H9 (cell line): ENCODE measurements at places on chromosomes 16 and 17. TPM values are rescaled to one million over a fixed set of nuclear protein-coding genes. Genes with fewer than 3 reads are reported as not detected.

GRCh38 chr17:7233701-7234082 lies 625 bp downstream of the DVL2 start:
- no peak overlapping the region for H3K27ac ChIP-seq
- no peaks in the 10 kb centered on the region for H3K4me1 ChIP-seq
- no peaks in the 10 kb centered on the region for H3K27me3 ChIP-seq
- H3K36me3 ChIP-seq = peaks cover 68% of the 10 kb centered on the region
- peak overlapping the region; percentile 94 for H3K4me3 ChIP-seq
- no peak for DNase-seq

Gene RBL2
- total RNA-seq = 17.0 and 17.3 TPM in 2 replicates

Gene TSNAXIP1
- 1.1 and 1.3 TPM in 2 replicates for total RNA-seq

DNA sequence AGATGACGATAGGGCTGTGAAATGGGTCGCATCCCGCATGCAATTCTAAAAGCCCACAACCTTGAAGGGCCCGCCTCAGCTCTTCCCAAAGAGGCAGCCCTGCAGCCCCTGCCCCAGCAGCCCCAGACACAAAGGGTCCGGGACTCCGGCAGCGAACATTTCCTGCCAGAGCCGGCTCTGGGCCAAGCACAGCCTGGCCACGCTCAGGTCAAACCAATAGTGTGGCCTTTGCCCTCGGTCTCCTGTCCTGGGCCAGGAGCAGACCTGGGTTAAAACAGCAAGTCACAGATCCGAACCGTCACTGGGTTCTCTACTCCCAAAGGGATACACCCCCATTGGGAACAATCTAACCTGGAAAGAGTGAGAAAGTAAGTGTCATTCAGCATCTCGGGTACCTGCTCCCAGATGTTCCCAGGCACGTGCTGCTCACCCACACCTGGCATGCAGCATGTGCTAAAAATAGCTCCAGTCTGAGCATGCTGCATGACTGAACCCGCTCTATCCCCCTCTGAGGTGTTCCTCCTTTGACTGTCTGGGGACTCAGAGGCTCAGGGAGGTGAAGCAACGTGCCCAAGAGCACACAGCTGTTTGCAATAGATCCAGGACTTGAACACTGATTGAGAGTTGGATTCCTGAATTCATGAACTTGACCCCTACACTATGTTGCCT lies 22.2 kb upstream of the ATP2A3 start:
- H3K4me1 ChIP-seq = peaks cover 2% of the 10 kb centered on the region; the same call in 1 of the 2 replicates
- no peaks in the 10 kb centered on the region; the same call in 2 of the 3 replicates for H3K36me3 ChIP-seq
- no peak overlapping the region for H3K27ac ChIP-seq
- no peak overlapping the region for H3K4me3 ChIP-seq
- DNase-seq = peak; percentile 44

Gene SLC13A2
- not detected in 2 replicates for total RNA-seq

Gene CDRT15
- total RNA-seq = not detected in 2 replicates

GRCh38 chr16:79848719-79849118 lies 248.2 kb upstream of the MAF start:
- H3K36me3 ChIP-seq = no peaks in the 10 kb centered on the region
- no peaks in the 10 kb centered on the region for H3K4me1 ChIP-seq
- H3K27me3 ChIP-seq = no peaks in the 10 kb centered on the region
- no peak overlapping the region for H3K4me3 ChIP-seq

Gene LITAFD
- total RNA-seq = not detected in 2 replicates

DNA sequence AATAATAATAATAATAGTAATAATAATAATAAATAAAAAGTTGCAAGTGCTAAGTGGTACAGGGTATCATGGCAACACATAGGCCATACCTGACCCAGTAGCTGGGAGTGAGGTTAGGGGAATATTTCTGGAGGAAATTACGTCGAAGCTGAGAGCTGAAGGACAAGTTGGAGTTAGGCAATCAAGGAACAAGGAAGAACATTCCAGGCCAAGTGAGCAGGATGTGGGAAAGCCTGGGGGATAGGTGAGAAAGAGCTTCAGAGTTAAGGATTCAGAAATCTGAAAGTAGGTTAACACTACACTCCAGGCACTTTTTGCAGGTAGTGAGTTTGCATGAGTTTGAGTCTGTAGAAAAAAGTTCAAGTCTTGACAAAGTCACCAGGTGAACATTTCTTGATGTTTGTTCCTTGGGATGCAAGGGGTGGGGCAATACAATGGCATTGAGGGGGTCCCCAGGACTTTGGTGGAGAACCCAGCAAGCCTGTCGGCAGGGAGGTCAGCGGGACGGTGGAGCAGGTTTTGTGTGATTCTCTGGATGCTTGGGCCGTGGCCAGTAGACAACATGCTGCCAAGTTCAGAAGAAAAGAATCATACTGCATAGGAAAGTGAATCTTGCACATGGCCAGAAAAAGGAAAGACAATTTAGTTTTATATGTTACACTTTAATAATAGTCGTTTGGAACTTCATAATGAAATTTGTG lies 27.7 kb upstream of the MPHOSPH6 start:
- H3K4me1 ChIP-seq = no peaks in the 10 kb centered on the region
- DNase-seq = no peak
- H3K36me3 ChIP-seq = no peaks in the 10 kb centered on the region
- H3K27me3 ChIP-seq = no peaks in the 10 kb centered on the region
- H3K4me3 ChIP-seq = no peak overlapping the region

Gene GAS7
- total RNA-seq = 4.8 and 6.0 TPM in 2 replicates

DNA sequence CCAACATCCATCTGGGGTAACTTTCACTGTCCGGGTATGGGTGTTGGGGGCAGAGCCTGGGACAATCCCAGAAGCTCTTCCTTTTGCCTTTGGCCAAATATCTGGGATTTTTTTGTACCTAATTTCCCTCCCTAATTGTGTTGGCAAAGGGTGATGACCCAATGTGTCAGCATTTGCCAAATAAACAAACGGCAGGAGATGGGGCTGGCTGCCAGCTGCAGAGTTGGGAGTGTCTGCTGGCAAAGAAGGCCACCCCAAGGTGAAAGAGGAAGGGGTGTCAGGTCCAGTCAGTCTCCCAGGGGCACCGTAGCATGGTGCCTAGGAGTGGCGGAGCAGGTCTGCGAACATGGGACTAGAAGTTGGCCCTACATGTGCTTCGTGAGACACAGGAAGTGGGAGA lies 73.0 kb downstream of the SLC6A2 start:
- no peaks in the 10 kb centered on the region for H3K27me3 ChIP-seq
- H3K4me1 ChIP-seq = no peaks in the 10 kb centered on the region
- no peak overlapping the region for H3K4me3 ChIP-seq
- no peak overlapping the region for H3K27ac ChIP-seq
- H3K36me3 ChIP-seq = no peaks in the 10 kb centered on the region
- DNase-seq = no peak

Gene TLCD2
- 1.3 and 1.5 TPM in 2 replicates for total RNA-seq

GRCh38 chr16:77117707-77118106 lies 73.3 kb upstream of the MON1B start:
- H3K27me3 ChIP-seq = no peaks in the 10 kb centered on the region
- no peaks in the 10 kb centered on the region for H3K4me1 ChIP-seq
- H3K36me3 ChIP-seq = no peaks in the 10 kb centered on the region

Gene ITGAD
- total RNA-seq = not detected in 2 replicates

- DNase-seq = no peak
- H3K27ac ChIP-seq = no peak overlapping the region
- H3K27me3 ChIP-seq = no peaks in the 10 kb centered on the region
Observed at GRCh38 chr17:69175625-69176456, 34.1 kb upstream of the ABCA6 start.

Gene TLCD3B
- 20.9 and 22.3 TPM in 2 replicates for total RNA-seq

GRCh38 chr16:73543331-73543969 lies 495.5 kb upstream of the ZFHX3 start:
- no peak overlapping the region for H3K27ac ChIP-seq
- peaks cover 5% of the 10 kb centered on the region; the same call in 1 of the 2 replicates for H3K4me1 ChIP-seq
- H3K36me3 ChIP-seq = no peaks in the 10 kb centered on the region
- no peaks in the 10 kb centered on the region for H3K27me3 ChIP-seq
- no peak overlapping the region for H3K4me3 ChIP-seq
- no peak for DNase-seq

DNA sequence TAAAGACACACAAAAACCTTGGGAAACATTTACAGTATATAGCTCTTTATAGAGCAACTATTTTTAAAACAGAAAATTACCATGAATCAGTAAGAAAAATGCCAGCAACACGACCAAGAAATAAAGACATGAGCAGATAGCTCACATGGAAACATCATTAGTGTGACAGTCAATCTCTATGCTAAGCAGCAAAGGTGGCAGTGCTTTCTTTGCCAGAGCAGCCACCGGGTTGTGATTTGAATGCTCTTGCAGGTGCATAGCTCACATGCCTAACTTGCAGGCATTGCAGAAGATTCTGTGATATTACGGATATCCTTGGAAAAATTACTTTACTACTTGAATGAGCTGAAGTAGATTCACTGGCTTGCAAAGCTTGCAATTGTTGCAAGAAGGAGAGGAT lies 652.9 kb upstream of the C16orf82 start:
- no peaks in the 10 kb centered on the region for H3K27me3 ChIP-seq
- no peaks in the 10 kb centered on the region for H3K36me3 ChIP-seq
- H3K27ac ChIP-seq = no peak overlapping the region

GRCh38 chr16:86761111-86762031 lies 183.0 kb downstream of the FOXL1 start:
- DNase-seq = peak; percentile 82
- no peak overlapping the region for H3K4me3 ChIP-seq
- no peak overlapping the region for H3K27ac ChIP-seq
- peaks cover 7% of the 10 kb centered on the region; the same call in 1 of the 2 replicates for H3K4me1 ChIP-seq
- no peaks in the 10 kb centered on the region; the same call in 1 of the 2 replicates for H3K27me3 ChIP-seq

DNA sequence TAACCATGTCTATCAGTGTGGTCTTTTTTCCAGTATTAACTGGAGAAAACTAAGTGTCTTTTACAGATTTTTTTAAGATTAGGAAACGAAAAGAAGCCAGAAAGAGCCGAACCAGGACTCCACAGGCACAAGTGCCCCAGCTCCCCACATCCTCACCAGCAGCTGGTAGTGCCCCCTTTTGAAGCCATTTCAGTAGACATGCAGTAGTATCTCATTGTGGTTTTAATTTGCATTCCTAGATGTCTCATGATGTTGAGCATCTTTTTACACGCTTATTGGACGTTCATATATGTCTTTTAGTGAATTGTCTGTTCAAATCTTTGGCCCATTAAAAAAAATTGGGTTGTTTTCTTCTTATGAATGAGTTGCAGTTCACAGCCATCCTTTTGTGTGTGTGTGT lies 4.8 kb upstream of the CMTM3 start:
- no peak overlapping the region for H3K4me3 ChIP-seq
- no peaks in the 10 kb centered on the region for H3K36me3 ChIP-seq
- H3K4me1 ChIP-seq = no peaks in the 10 kb centered on the region
- no peak overlapping the region for H3K27ac ChIP-seq

- H3K4me1 ChIP-seq = no peaks in the 10 kb centered on the region
- H3K36me3 ChIP-seq = no peaks in the 10 kb centered on the region
- DNase-seq = no peak
- no peaks in the 10 kb centered on the region for H3K27me3 ChIP-seq
- H3K4me3 ChIP-seq = no peak overlapping the region
Observed at GRCh38 chr16:88393034-88393433, 10.3 kb downstream of the ZNF469 start.

Gene INO80E
- 94.1 and 101 TPM in 2 replicates for total RNA-seq

DNA sequence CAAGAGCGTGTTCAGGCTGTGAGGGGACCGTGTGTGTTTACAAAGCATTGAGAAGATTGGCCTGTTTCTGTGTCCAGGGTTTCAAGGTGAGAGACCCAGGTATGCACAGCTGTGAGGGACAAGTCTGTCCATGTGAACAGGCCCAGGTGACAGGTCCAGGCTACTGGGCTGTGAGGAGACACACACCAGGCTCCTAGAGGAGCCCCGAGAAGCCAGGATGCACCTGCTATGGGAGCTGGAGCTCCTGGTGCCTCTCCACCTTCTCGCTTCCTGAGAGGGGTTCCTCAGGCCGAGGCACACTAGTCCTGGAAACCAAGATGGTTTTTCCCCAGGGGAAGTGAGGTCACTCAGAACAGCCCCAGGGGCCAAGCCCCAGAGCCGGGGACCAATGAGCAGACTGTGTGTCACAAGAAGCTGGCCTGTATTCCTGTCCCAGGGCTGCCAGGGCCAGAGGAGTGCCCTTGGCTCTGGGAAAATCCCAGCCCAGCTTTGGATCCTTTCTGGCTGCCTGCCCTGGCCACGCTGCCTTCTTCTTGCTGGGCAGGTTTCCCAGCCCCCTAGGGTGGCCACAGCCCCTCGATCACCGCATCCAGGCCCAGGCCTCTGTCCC lies 153.4 kb upstream of the PLCG2 start:
- no peaks in the 10 kb centered on the region for H3K4me1 ChIP-seq
- no peak overlapping the region for H3K27ac ChIP-seq
- no peak for DNase-seq

DNA sequence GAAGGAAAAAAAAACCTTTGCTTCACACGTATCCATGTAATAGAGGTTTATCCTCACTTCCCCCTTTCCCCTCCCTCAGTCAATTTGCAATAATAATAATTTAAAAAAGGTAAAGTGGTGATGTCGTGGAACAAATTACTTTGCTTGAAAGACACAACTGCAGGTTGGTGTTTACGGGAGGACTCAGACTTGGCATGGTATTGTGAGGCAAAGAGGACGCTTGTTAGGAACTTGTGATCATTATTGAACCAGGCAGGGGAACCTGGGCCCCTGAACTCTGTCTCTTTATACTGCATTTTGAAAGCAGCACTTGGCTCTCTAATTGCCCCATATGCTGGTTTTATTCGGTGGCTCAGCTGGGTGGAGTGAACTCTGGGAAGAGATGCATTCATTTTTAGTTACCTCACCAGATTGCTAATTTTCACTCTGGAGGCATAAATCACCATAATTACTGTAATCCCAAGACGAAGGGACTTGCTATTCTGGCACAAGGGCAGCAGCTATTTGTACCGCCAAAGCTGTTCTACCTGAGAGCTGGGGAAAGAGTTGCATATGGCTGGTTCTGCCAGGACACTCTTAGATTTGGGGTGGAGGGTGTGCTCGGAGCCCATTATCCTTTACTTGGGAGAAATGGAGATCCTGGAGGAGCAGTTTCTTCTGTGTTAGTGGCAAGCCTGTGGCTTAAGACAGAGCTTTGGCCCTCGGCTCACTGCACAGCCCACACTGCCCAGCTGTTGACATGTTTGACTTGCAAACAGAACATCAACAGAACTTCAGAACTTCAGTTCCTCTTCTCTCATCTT lies 5.7 kb upstream of the DHX8 start:
- H3K27ac ChIP-seq = no peak overlapping the region
- H3K27me3 ChIP-seq = no peaks in the 10 kb centered on the region
- no peak for DNase-seq

DNA sequence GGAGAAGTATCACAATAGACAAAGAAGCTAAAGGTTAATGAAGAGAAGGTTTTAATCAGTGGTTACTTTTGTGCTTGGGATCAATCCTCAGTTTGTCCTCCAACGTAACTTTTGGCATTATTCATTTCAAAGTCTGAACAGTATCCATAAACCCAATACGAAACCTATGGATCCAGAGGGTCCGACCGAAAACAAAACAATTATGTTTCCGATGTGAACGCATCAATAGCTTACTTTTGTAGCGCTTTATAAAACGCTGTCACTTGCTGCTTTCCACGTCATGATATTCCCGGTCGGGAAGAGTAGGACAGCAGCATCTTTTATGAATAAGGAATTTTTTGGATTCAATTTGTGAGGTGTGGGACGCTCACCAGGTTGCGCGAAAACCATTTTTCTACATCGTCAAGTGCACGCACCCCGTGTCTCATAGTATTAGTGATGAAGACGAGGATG lies 383.8 kb downstream of the ZFHX3 start:
- DNase-seq = no peak
- no peaks in the 10 kb centered on the region for H3K4me1 ChIP-seq
- no peak overlapping the region for H3K27ac ChIP-seq
- H3K36me3 ChIP-seq = no peaks in the 10 kb centered on the region; the same call in 1 of the 2 replicates
- peak overlapping the region; percentile 99 for H3K4me3 ChIP-seq
